ENCODE measurements at places on chromosomes 3 and 15.
A peak's percentile ranks its signal among the peaks of the same experiment; 100 is the strongest.

- H3K4me3 ChIP-seq: no peak overlapping the region
- H3K27ac ChIP-seq: peak overlapping the region; percentile 31
- H3K27me3 ChIP-seq: no peaks in the 10 kb centered on the region
- H3K36me3 ChIP-seq: peaks cover 7% of the 10 kb centered on the region
- peaks cover 62% of the 10 kb centered on the region for H3K4me1 ChIP-seq
Observed at GRCh38 chr15:41935566-41936020, 36.8 kb downstream of the EHD4 start.

DNA sequence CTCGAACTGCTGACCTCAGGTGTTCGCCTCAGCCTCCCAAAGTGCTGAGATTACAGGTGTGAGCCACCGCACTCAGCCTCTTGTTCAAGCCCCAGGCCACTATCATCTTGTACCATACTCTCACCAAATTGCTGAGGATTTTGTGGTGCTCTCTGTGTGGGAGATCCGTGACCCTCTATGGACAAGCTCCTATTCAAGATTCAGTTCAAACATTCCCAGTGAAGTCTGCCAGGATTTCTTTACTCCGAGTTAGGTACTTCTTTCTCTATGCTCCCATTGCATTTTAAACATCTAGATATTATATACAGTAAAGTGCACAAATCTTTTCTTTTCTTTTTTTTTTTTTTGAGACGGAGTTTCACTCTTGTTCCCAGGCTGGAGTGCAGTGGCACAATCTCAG, 856 bp upstream of the TM4SF19 start:
- H3K27ac ChIP-seq: no peak overlapping the region
- no peaks in the 10 kb centered on the region for H3K36me3 ChIP-seq
- peaks cover 12% of the 10 kb centered on the region for H3K27me3 ChIP-seq
- H3K4me3 ChIP-seq: no peak overlapping the region

DNA sequence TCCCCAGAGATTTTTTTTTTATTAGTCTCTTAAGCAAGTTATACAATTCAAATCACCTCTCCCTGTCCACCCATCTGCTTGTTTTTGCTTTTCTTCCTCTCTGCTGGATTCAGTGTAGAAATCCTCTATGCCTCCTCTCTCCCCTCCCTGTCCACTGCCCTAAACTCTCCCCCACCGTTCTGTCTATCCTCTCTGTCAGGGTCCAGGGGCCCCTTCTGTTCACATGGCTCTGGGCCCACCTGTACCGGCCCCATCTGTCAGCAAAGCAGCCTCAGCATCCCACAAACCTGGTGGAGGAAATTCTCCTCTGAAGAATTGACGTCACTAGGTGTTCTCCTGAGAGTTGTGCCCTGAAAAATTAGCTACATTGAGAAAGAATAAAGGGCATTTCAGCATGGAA, 137.6 kb upstream of the CMC1 start:
- no peak overlapping the region for H3K4me3 ChIP-seq
- no peaks in the 10 kb centered on the region for H3K36me3 ChIP-seq
- no peaks in the 10 kb centered on the region for H3K27me3 ChIP-seq
- no peak for DNase-seq
- H3K27ac ChIP-seq: no peak overlapping the region

DNA sequence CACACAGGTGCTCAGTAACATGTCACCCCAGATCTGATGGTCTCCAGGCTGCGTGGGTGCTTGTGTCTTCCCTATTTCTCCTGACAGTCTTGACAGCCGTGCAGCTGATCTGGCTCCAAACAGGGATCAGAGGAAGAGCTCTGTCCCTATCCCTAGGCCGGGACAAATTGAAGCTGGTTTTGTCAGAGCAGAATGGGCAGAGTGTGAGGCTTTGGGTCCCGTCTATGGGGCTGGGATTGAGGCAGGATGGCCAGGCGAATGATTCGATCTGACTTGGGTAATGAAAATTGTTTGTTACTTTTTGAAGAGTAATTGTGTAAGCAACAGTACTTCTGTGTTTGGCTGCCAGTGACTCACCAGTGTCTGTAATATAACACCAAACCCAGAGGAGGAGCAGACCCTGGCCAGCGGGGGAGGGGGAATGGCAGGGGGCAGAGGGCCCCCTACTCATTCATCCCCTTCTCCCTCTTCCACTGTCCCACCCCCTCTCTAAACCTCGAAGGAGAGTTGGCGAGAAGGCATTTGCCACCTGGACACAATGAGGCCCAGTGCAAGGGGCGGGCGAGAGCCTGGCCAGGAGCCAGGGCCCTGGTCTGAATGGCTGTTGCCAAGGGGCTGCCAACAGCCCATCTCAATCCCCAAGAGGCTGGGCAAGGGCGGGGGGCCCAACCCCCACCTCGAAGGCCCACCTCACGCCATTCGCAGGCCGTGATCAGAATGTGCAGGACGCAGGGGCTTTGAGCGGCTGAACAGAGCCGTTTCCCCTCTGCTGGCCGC, 4.9 kb upstream of the MAGEF1 start:
- peak overlapping the region; percentile 66 for H3K27ac ChIP-seq
- H3K36me3 ChIP-seq: no peaks in the 10 kb centered on the region
- peaks cover 19% of the 10 kb centered on the region for H3K4me1 ChIP-seq
- no peaks in the 10 kb centered on the region for H3K27me3 ChIP-seq
- DNase-seq: no peak

DNA sequence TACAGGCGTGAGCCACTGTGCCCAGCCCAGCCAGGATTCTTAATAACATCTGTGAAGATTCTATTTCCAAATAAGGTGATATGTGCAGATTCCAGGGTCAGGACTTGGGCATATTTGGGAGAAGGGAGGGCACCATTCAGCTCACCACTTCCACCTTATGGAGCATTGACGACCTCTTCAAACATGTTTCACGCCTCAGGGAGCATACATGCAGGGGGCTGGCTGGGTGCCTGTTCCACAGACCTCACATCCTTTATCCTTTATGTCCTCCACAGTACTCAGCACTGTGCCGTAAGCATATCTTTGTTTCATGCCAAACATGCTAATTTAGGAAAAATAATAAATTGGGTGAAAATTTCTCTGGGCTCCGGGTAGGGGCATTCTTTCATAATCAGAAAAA, 229.0 kb downstream of the THSD4 start:
- no peaks in the 10 kb centered on the region for H3K36me3 ChIP-seq
- no peak for DNase-seq
- peaks cover 4% of the 10 kb centered on the region for H3K4me1 ChIP-seq
- no peak overlapping the region for H3K27ac ChIP-seq

DNA sequence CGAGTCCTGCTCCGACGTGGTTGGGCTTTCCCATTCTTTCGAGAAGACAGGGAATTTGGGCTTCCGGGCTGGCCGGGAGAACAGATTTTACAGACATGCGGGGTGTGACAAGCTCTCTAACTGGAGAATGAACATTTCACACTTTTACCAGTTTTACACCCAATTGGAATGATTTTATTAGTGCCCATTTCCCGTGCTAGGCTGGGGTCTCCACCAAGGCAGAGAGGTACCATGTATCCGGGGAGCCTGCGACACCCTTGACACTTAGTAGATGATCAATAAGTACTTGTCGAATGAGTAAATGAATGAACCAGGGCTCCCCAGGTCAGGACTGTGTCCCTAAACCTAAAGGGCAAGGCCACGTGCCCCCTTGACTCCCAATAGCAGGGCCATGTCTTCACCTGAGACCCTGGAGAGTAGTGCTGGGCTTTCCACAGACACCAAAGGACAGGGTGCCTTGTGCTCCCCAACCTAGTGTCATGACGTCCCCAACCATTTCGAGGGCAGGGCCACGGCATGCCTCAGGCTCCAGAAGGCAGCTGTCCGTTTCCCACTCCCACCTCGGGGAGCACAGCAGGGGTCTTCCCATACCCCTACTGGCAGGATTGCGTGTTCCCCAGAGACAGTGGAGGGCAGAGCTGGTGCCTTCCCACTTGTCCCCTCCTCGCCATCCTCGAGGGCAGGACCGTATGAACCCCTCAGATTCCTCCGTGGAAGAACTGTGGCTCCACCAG, 679 bp upstream of the MYD88 start:
- peak overlapping the region; percentile 90 for H3K27ac ChIP-seq
- DNase-seq: no peak
- no peaks in the 10 kb centered on the region for H3K27me3 ChIP-seq
- H3K36me3 ChIP-seq: peaks cover 40% of the 10 kb centered on the region
- peaks cover 52% of the 10 kb centered on the region for H3K4me1 ChIP-seq

GRCh38 chr15:66644000-66644787, 57.8 kb upstream of the SMAD6 start:
- peaks cover 19% of the 10 kb centered on the region for H3K4me1 ChIP-seq
- no peak overlapping the region for H3K27ac ChIP-seq
- no peak overlapping the region for H3K4me3 ChIP-seq
- DNase-seq: no peak
- no peaks in the 10 kb centered on the region for H3K27me3 ChIP-seq

DNA sequence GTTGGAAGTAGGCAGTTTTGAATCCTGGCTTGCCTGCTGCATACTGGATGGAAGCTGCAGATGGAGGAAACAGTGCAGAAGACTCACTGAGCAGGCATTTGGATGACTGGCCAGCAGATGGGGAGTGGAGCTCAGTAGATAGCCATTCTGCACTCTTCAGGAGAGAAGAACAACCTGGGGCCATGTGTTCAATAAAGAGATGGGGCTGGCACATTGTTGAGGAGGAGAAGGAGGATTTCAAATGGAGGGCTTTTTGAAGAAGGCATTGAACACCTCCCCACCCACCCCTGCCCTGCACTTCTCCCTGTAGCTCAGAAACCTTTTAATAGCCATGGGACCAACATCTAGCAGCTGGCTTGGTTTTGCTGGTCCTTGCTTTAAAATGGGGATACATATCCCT, 109.8 kb downstream of the CACNA1D start:
- no peaks in the 10 kb centered on the region for H3K36me3 ChIP-seq
- DNase-seq: no peak
- no peak overlapping the region for H3K4me3 ChIP-seq

GRCh38 chr15:90597577-90597976, 67.9 kb downstream of the CRTC3 start:
- no peak for DNase-seq
- H3K4me3 ChIP-seq: no peak overlapping the region
- no peaks in the 10 kb centered on the region for H3K27me3 ChIP-seq
- peaks cover 4% of the 10 kb centered on the region for H3K36me3 ChIP-seq

GRCh38 chr3:124201786-124202185, 209.9 kb upstream of the ROPN1 start:
- H3K4me1 ChIP-seq: no peaks in the 10 kb centered on the region
- no peak for DNase-seq
- H3K4me3 ChIP-seq: no peak overlapping the region

DNA sequence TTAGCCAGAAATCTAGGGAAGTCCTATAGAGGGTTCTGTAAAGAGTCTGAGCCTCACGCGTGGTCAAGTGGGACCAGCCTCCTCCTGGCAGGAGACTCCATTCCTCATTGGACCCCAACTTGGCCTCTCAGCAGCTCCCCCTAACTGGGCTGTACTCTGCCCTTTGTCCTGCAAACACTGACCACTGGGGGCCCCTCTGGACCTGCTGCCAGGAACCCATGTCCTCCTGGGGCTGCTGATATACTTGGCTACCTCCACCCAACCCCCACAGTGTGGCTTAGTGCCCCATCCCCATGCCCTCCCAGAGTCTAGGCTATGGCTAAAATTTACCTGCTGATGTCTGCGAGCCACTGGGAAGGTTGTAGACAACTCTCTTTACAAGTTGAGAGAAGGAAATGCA, 62.7 kb downstream of the UBP1 start:
- H3K4me1 ChIP-seq: peaks cover 3% of the 10 kb centered on the region
- no peak overlapping the region for H3K4me3 ChIP-seq
- no peak for DNase-seq
- no peaks in the 10 kb centered on the region for H3K27me3 ChIP-seq

DNA sequence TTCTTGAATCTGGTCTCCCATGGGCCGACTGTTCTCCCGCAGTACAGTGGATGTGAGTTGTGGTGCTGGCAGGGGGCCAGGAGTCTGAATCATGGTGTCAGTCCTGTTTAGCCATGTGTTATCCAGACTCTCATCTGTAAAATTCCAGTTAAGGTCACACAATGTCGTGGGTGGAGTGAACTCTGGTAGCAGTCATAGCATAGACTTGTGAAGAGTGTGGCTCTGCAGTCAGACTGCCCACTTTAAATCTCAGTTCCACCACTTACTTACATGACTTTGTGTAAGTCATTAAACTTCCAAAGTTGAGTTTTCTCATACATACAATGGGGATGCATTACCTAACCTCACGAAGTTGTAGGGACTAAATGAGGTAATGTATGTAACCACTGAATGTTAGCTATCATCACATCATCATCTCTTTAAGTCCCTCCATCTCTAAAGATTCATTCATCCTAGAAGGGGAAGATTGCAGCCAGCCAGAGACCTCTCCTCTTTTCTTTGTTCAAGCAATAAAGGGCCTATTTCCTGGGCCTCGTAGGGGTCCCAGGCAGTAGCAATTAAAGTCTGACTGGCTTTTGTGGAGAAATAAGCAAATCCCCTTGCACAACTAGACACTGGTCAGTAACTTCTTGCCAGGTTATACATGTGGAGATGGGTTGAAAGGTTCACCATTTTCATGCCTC, 93.9 kb downstream of the PCCB start:
- peaks cover 7% of the 10 kb centered on the region for H3K4me1 ChIP-seq
- no peak overlapping the region for H3K27ac ChIP-seq
- peak; percentile 94 for DNase-seq
- H3K36me3 ChIP-seq: peaks cover 63% of the 10 kb centered on the region

DNA sequence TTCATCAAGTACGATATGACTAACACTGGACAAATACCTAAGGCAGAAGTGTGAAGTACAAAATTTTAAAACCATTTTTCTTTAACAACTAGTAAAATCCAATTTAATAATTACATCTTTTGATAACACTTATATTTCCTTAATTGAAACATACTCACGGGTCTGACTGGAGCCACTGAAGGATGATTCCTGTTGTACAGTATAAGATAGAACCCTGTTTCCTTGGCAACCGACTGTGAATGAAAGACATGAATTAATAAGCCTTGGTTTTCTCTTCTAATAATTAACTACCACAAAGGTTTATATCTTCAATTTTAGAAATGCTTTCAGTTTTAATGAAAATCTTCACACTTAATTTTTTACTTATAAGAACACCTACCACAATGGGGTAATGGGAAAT, 19.4 kb downstream of the DHX36 start:
- no peak overlapping the region for H3K4me3 ChIP-seq
- no peaks in the 10 kb centered on the region for H3K27me3 ChIP-seq
- peaks cover 74% of the 10 kb centered on the region for H3K36me3 ChIP-seq
- no peak for DNase-seq
- no peaks in the 10 kb centered on the region for H3K4me1 ChIP-seq

GRCh38 chr3:182325213-182325950, 467.9 kb upstream of the ATP11B start:
- H3K4me1 ChIP-seq: no peaks in the 10 kb centered on the region
- H3K36me3 ChIP-seq: no peaks in the 10 kb centered on the region
- no peak for DNase-seq

Data from suprapubic skin (tissue), 4 donors.